Epithelial cell of esophagus (primary cell): ENCODE measurements at places on chromosomes 12 and 14.
A peak's percentile ranks its signal among the peaks of the same experiment; 100 is the strongest.

- DNase-seq, result peak; percentile 54
These were observed 119.3 kb downstream of the LMNTD1 start for GRCh38 chr12:25433581-25434325.

DNA sequence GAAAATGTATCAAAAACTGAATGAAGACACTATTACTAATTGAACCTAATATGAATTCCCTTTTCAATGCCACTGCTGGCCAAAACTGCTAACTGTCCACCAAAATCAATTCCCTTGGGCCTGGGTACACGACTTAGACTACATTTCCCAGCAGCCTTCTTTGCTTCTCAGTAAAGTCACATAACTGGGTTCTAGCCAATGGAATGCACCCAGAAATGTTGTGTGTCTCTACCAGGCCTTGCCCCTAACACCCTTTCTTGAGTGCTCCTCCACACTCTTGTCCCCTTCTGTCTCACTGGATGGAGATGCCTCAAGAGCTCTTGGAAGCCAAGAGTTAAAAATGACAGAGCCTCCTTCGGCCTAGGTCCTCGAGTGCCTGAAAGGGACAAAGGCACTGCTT lies 156.8 kb downstream of the PPM1H start:
- DNase-seq, result no peak

DNA sequence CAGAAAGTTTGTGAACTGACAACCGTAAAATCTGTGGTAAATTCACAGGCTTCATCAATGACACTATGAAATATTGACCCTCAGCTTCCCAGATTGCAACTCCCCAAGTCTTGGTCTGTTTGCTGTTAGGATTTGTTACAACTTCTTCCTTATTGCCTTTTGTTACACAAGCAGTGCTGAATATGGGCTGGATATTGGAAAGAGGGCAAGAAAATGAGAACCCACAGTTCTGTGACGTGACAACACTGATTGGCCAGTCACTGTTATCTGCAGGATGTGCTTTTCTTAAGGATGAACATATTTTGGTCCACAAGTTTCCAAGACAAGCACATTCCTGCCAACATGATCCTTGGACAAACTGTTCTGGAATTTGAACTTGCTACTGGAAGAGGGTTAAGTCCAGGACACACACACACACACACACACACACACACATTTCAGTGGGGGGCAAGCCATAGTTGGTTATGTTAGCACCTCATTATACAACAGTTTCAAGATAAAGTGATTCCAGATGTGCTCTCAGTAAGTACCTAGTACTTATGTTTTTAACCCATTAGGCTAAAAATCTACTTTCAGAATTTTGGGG lies 16.6 kb upstream of the SLC38A2 start:
- DNase-seq, result no peak

DNA sequence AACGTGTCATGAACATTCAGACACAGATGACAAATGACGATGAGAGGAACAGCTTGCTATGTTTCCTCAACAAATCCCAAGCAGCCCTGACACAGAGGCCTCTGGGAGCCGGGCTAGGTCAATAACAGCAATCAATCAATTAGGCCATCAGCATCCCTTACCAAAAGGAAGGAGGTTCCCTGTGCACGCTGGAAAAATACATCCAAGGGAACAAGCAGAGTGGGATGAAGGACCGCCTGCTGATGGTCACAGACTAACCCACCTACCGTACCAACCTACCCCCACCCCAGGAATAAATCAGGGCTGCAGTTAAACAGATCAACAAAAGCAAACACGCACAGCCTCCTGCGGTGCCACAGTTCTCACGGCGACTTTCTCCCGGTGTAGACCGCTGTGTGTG lies 265.1 kb upstream of the SFSWAP start:
- no peak for DNase-seq

- DNase-seq, result no peak
These were observed 35.2 kb downstream of the GPR65 start for GRCh38 chr14:88040146-88040545.

DNA sequence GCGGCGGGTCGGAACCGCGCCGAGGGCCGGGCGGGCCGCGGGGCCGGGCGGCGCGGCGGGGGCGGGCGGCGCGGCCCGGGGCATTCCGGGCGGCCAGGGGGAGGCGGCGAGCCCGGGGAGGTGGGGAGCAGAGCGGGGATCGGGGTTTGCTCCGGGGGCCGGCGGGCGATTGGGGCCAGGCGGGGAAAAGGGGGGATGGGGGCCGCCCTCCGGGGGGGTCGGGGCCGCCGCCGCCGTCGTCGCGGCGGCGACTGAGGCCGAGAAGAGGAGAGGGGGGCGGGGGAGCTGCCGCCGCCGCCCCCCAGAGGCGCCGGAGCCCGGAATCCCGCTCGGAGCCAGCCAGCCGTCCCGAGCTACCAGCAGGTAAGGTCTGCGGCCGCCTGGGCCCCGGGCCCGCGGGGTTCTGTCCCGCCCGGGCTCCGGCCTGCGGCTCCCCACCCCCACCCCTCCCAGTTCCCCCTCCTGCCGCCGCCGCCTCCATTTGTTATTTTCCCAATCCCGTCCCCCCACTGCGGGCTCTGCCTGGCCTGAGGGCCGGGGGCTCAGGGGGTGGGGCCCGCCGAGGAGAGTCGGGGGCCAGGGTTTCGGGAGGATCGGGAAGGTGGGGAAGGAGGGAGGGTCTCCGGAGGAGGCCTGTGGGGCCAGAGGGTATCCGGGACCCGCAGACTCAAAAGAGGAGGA lies 403 bp downstream of the ATN1 start:
- no peak for DNase-seq

GRCh38 chr12:75944097-75944904 lies 87.3 kb downstream of the PHLDA1 start:
- peak; percentile 89 for DNase-seq

DNA sequence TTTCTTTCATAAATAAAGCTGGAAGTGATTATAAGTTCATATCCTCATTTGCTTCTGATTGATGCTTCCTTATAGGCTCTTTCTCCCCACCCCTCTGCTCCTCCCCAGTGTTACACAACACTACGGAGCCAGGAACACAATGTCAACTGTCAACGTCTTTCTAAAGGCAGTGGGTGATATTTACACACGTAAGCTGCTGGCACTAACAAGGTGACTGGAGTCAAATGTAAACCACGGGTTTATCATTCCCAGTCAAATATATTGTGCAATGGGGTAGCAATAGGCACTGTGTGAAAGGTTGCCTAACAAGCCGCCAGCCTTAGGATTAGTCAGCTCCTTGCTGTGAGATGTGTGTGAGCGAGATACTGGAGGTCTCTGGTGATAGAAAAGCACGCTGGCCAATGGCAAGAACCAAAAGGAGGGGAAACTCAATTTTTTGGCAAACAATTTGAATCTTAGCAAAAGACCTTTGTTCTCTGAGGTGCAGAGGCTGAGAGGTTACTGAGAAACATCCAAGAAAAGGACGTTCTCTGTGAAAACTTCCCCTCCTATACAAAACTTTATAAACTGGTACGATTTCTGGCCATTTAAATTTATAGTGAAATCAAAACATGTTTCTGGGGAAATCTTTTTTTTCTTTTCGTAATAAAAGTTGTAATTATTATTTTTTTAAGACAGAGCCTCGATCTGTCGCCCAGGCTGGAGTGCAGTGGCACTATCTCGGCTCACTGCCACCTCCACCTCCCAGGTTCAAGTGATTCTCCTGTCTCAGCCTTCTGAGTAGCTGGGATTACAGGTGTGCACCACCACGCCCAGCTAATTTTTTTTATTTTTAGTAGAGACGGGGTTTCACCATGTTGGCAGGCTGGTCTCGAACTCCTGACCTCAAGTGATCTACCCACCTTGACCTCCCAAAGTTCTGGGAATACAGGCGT lies 22.3 kb upstream of the HECTD1 start:
- peak; percentile 98 for DNase-seq

GRCh38 chr12:1819571-1819970 lies 794 bp upstream of the LRTM2 start:
- DNase-seq, result no peak

DNA sequence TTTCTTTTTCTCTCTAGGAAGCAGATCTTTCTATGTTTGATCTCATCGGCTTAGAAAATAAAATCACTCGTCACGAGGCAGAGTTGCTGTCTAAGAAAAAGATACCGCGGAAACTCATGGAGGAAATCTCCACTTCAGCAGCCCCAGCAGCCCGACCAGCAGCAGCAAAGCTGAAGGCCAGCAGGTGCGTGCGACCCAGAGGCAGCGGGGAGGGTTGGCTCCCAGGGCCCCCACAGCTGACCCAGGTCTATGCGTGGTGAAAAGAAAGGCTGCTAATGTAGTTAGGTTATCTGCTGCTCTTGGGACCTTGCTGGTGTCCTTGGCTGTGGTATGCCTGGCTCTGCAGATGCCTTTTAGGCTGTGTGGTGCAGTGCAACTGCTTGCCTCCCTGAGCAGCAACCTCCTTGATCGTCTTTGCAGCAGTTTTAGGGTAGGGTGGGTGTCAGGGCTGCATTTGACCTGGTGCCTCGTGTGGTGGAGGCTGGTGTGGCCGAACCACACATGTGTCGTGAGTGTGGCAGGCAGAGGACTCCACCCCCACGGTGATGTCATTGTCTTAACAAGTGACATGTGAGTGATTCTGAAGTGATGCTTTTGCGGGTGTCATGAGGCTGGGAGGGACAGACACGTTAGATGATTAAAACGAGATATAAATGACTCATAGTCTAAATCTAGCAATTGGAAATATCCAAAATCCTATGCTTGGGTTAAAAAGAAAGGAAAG lies 68.6 kb downstream of the EP400 start:
- peak; percentile 5 for DNase-seq

GRCh38 chr12:69630191-69630590 lies 19.5 kb upstream of the LRRC10 start:
- DNase-seq, result peak; percentile 23

DNA sequence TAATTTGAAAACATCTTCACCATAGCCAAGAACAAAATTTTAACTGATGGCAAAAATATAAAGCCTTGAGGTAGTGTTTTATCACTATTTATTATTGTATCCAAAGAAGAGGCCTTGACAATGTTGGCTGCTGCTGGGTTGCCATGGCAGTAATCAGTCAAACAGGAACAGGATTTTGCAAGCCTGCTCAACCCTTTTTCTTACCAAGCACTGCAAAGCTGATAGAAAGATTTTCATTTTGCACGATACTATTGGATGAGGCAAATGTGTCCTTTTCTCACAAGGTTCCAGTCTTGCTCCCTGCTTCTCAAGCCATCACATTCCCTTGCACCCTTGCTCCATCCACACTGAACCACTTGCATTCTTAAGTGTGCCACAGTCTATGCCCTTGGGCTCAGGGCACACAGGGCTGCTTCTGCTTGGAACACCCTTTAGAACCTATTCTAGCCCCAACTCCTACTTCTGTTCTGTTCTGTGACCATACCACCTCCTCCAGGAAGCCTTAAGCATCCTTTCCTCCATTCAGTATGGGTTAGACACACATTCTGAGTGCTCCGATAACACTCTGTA lies 76.5 kb upstream of the AMIGO2 start:
- peak; percentile 7 for DNase-seq

DNA sequence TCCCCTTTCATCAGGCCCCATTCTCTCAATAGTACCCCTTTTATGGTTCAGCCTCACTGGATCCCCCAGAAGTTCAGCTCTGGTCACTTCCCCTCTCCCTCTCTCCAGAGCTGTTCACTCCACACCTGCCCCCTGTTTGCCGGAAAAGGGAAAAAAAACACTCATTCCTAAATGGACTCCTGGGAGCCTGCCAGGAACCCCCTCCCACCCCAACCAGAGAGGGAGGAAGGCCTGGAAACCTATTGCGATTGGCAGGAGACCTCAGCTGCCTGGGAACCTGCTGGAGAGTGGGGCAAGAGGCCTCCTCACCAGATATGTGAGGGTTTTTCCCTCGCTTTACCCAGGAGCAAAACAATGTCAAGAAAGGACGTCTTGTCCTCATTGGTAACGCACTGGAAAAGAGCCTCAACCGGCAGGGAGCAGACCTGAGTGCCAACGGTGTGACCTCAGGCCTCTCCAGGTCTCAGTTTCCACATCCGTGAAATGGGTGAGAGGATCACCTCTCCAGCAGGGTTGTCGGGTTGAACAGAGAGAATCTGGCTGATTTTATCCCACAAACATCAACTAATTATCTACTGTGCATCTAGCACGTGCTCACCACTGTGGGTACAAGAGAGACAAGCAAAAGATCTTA lies 4.6 kb downstream of the DTX1 start:
- no peak for DNase-seq

DNA sequence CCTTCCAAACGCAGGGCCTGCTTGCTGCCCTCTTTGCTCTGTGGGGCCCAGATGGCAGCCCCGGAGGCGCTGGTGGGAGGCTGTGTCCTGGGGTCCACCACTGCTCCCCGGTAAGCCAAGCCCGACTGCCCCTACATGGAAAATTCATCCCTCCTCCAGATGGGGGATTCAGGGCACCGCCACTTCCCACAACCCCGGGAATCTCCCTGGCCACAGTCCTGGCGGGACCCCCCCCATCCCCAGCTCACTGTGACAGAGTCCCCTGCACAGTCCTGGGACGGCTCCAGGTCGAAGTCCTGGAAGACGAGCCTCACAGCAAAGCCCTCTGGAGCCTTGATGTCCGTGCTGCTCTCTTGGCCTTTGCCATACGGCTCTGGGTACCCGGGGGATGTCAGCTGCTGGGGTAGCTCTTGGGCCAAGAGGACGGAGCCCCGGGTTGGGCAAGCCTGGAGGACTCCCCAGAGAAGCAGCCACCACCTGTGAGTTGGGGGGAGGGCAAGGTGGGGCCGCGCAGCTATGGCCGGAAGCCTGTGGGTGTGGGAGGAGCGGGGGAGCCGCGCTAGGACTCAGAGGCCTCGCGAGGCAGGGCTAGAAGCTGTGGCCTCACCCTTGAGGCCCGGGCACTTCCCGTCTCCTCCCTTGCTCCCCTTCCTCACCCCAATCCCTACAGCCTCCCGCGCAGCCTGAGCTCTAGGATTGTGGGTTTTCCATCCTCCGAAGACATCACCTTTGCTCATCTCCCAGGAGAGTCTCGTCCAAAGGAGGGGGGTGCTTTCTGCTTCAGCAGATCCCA lies 815 bp downstream of the C1RL start:
- peak; percentile 88 for DNase-seq

DNA sequence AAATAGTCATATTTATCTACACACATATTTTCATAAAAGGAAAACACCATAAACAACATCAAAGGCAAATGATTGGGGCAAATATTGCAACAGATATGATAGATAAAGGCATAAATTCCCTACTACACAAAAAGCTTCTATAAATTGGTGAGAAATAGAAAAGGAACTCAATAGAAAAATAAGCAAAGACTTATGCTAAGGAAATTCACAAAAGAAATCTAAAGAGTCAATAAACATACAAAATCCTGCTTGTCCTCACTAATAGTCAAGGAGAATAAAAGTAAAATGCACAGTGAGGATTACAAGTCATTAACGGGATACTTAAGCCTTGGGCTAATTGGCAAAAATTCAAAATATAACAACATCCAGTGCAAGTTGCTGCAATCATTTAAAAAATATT lies 30.3 kb downstream of the CCDC59 start:
- DNase-seq, result no peak

GRCh38 chr14:44995770-44996294 lies 33.8 kb downstream of the TOGARAM1 start:
- DNase-seq, result no peak
